Parietal lobe (tissue), 2 donors: ENCODE measurements at places on chromosomes 6 and 20. TPM values are rescaled to one million over a fixed set of nuclear protein-coding genes. Genes with fewer than 3 reads are reported as not detected.

The VSTM2L gene
- 50.7 TPM for total RNA-seq

The HMGCLL1 gene
- total RNA-seq = 43.5 TPM

The MYT1 gene
- total RNA-seq = 22.5 TPM

The IL17F gene
- total RNA-seq = not detected

The NRN1 gene
- 13.1 TPM for total RNA-seq

The PNPLA1 gene
- total RNA-seq = not detected

The SLC17A1 gene
- not detected for total RNA-seq

The SLC35F1 gene
- 90.8 TPM for total RNA-seq
